Left cardiac atrium (tissue), 4 donors: ENCODE measurements at places on chromosomes 7 and 10.

DNA sequence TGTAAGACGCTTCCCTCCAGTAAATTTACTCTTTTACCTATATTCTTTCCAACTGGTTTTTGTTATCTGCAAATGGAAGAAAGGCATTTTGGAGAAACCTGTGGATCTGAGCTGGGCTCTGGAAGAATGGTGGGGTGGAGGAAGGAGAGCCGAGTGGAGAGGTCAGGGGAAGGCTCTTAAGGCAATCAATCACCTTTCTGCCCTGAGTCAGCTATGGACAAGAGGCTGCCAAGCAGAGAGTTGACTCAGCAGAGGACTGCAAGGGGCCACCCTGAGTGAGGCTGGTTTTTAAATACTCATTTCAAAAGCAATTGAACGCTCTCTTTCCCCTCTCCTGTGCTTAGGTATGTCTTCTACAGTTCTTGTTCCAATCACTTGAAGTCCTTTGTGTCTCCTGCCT lies 81.8 kb downstream of the SPAG6 start:
- DNase-seq: no peak

DNA sequence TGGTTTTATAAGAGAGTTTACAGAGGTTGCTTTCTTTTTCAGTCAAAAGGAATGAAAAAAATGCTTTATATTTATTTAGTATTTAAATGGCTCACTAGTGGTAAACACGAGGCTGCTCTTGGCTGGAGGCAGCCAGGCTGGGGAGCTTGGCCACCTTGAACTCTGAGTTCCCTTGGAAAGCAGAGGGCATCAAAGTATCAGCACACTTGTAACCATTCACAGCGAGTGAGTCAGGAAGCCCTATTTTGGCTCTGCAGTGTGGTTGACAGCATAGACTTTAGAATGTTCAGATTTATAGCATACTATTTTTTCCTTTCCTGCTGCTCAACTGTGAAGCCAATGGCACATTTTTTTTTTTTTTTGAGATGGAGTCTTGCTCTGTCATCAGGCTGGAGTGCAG lies 51.6 kb downstream of the CYCS start:
- DNase-seq: no peak

DNA sequence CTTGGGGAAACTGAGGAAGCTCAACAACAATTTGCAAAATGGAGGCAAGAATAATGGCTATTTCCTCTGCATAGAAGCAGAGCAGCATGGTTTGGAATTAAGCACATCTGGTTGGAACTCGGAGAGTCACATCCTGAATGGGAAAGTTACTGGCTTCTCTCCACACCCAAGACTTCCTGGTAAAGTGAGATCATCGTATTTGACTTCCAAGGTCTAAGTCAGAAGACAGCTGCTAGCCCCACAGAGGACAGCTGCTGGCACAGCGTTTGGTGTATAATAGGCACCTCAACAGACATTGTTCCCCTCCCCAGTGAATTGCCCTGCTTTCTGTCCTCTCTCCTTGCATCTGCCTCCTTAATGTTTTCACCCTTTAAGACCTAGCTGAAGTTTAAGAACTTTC lies 37.0 kb upstream of the NRF1 start:
- peak; percentile 24 for DNase-seq

DNA sequence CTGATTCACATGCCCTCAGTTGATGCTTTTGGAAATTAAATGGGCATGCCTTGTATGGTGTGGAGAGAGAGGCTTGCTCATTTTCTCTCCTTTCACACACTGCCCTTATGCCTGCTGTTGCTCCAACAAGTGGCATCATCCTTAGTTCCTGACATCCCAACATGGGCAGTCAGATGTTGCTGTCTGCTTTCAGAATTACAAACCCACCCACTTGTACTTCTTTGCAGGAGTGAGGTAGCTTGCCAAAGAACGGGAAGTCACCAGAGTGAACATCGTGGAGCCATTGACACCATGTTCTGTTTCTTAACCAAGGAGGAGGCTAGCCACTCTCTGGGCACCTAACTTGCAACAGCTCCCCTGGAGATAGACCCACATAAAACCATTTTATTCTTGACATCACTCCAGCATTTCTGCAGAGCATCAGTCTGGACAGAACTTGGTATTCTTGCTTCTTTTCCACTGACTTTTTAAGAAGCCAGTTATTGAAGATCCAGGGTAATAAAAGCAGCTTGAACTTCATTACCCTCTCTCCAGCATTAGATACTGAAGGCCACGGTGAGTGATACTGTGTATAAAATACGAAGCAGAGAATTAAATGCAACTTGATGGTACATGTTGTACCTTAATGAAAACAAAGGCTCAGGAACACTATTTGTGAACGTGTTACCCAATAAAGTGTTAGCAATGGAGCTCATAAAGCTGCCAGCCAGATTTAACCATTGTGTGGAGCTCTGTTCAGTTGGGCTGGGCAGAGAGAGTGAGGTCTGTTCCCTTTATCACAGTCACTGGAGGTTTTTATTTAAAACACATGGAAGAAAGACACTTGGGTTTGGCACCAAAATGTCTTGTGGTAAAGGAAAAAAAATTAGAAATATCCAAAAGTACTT lies 195.8 kb upstream of the HABP2 start:
- no peak for DNase-seq

GRCh38 chr7:155066417-155066950 lies 3.6 kb upstream of the HTR5A start:
- no peak for DNase-seq

DNA sequence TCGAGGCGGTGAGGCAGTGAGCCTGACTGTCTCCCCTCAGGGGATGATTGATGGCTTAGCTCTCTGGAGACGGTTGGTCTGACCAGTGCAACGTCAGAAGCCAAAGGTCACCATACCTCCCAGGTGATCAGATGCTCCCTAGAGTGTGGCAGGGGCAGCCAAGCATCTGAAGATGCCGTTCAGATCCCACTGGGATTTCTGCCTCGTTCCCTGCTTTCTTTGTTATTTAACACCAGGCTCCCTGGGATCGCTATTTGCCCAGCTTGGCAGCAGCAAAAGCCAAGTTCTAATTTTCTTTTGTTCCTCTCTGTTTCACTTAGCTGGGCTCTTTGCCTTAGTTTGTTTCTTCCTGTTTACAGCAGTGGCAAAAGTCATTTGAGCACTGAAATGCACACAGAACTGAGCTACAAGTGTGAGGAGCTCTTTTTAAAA lies 53.5 kb upstream of the SVIL start:
- DNase-seq: no peak

DNA sequence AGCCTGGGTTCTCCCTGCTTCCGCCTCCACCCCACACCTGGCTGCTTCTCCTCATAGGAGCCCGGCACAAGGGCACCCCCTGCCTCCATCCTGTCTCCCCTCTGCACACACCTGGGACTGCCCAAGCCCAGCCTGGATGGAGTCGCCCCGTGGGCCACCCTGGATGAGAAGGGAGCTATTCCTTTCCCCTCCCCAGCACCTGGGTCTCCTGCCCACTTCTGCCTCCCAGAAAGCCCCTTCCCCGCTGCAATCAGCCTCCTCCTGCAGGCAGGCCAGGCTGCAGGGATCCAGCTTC lies 45.2 kb downstream of the ELFN1 start:
- DNase-seq: peak; percentile 15

GRCh38 chr7:116630932-116631671 lies 40.9 kb upstream of the MET start:
- DNase-seq: peak; percentile 67

DNA sequence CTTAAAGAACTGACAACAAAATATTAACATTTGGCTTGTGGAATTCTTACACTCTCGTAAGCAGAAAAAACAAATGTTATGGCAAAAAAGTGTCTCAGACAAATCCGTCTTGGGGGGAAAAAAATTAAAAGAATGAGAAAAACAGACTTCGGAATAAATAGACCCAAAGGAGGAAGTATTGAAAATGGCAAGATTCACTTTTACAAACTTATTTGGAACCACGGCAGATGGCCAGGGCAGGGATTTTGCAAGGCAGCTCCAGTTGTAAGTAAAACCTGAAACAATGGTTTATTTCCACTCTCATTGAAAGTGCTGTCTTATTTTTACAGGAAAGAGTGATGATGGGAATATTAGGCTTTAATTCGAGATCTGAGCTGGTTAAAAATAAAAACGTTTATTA lies 1.5 kb upstream of the ZNF438 start:
- DNase-seq: no peak

DNA sequence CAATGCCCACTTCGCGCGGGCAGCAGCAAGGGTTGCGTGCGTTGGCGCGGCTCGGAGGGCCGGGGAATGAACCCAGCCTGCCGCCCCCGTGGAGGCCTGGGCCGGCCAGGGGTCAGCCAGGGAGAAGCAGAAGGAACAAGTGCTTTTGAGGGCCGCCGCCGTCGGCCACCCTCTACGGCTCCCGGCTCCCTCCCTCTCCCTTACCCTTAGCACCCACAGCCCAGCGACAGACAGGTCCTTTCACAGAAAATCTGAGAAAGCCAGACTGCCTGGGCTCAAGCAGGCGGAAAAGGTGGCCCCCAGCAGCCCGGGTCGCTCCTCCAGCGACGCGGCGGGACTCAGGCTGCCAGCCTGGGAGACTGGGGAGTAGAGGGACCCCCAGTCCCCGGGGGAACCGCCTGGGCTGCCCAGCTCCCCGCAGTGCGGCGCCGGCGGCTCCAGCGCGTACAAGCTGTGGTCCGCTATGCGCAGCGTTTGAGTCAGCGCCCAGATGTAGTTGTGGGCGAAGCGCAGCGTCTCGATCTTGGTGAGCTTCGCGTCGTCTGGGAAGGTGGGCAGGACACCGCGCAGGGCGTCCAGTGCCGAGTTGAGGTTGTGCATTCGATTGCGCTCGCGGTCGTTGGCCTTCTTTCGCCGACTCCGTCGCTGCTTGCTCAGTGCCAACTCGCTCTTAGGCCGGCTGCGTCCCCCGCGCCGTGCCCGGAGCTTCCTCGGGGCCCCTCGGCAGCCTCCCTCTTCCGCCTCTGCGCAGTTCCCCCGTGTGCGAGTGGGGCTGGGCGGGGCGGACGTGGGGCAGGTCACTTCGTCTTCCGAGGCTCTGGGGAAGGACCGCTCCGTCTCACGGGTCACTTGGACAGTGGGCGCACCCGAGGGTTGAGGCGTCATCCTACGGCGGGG lies 815 bp downstream of the NEUROG3 start:
- no peak for DNase-seq

DNA sequence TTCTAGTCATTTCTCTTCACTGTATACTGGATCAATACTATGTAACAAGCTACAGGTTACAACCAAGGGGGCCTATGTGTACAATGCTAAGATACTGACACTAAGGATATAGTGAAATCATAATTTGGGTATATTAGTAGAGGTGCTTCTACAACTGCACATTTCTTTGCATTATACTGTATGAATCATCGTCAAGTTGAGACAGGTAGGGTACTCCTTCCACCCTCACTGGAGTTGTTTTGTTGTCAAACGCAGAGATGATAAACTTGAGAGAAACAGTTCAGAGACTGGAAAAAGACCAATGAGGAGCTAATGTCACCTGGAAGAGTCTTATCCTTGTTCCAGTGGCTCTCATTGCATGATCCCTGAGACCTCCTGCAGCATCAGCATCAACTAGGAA lies 208.2 kb upstream of the PRPS1L1 start:
- DNase-seq: no peak

DNA sequence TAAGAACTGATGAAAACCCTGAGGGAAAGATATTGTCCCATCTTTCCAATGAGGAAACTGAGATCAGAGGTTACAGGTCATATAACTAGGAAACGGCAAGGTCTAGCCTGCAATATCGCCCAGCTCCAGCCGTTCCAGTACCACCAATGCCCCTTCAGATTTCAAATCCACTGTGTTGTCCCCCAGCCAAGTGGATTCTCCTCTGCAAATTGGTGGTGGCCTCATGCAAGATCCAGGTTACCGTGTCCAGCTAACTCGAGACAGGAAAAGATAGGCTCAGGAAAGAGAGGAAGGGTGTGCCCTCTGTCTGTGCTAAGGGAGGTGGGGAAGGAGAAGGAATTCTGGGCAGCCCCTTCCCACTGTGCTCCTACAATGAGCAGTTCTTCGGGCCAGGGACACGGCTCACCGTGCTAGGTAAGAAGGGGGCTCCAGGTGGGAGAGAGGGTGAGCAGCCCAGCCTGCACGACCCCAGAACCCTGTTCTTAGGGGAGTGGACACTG lies 25.3 kb downstream of the PRSS2 start:
- DNase-seq: no peak

DNA sequence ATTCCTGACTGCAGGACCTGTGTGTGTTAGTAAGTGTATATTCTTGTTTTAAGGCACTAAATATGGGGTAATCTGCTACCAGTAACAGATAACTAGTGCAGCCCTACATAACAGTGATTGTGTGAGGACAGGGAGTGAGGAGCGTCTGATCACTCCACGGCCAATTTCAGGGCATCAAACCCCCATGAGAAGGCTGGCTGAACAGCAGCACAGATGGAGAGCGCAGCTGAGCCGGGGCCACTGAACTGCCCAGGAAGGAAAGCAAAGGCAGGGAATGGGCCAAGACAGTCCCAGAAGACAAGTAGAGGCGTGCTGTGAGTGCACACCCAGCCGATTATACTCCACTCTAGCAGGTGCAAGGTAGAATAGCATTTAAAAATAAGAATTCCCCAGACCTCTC lies 157.1 kb upstream of the CHST15 start:
- no peak for DNase-seq

DNA sequence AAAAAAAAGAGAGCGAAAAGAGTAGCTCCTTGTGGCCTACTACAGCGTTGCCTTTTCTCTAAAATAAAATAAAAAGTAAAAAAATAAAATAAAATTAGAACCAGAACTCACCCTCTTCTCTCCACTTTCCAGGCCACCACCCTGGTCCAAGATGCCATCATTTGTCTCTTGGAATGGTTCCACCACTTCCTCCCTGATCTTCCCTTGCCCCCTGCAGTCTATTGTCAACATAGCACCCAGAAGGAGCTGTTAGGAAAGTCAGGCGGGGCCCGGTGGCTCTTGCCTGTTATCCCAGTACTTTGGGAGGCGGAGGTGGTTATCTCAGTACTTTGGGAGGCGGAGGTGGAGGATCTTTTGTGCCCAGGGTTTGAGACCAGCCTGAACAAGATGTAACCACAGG lies 7.6 kb upstream of the GRID2IP start:
- DNase-seq: no peak

- DNase-seq: no peak
Measured at GRCh38 chr10:20963721-20964595, 66.8 kb upstream of the NEBL start.

DNA sequence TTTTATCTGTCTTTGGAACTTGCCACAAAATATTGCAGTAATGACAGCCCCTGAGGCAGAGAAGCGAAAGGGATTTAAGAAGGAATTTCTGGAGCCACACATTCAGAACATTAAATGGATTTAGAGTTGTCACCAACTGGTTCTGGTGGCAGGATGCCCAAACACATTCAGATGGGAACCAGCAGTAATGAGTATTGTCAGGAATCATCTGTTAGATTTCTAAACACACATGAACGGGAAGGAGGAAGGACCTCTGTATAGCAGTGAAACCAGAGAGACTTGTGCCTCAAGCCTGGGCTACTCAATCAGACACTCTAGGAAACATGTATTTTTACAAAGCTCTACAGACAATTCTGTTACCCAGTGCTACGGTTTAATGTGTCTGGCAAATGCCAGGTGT lies 103.8 kb upstream of the CCNY start:
- DNase-seq: no peak

DNA sequence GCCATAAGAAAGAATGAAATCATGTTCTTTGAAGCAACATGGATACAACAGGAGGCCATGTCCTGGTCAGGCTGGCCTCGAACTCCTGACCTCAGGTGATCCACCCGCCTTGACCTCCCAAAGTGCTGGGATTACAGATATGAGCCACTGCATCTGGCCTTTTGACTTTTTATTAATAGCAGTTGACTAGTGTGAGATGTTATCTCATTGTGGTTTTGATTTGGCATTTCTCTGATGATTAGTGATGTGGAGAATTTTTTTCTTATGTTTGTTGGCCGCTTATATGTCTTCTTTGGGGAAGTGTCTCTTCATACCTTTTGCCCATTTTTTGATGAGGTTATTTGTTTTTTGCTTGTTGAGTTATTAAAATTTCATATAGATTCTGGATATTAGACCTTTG lies 400.9 kb downstream of the SUGCT start:
- DNase-seq: no peak

- DNase-seq: no peak
Measured at GRCh38 chr10:125201108-125201524, 40.8 kb upstream of the CTBP2 start.
